Sciatic nerve (tissue), 2 donors: ENCODE measurements at places on chromosomes 1 and 21. TPM values are rescaled to one million over a fixed set of nuclear protein-coding genes. Genes with fewer than 3 reads are reported as not detected.

Gene CYP4A11
- 0.36 TPM for total RNA-seq

Gene HSD3B2
- not detected for total RNA-seq

Gene MAP3K21
- 1.6 TPM for total RNA-seq

Gene OSCP1
- 9.8 TPM for total RNA-seq

Gene DENND1B
- total RNA-seq, result 16.6 TPM

Gene IFI44
- 38.9 TPM for total RNA-seq

- no peak for DNase-seq
Measured at GRCh38 chr1:62922006-62922405, 138.1 kb downstream of the ATG4C start.

GRCh38 chr1:26530410-26530894 lies 891 bp downstream of the RPS6KA1 start:
- DNase-seq, result no peak

DNA sequence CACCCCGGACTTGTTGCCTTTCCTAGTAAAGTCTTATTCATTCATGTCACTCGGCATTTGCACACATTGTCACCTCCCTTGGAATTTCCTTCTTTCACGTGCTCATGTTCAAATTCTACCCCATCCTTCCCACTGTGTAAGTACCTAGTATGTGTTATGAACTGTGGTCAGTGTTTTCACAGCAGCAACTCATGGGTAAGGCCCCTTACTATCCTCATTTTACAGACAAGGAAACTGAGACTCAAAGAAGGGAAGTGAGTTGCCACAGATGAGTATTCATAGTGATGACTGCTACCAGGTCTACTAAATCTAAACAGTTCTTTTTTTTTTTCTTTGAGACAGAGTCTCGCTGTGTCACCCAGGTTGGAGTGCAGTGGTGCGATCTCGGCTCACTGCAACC lies 10.5 kb downstream of the CITED4 start:
- DNase-seq, result no peak

DNA sequence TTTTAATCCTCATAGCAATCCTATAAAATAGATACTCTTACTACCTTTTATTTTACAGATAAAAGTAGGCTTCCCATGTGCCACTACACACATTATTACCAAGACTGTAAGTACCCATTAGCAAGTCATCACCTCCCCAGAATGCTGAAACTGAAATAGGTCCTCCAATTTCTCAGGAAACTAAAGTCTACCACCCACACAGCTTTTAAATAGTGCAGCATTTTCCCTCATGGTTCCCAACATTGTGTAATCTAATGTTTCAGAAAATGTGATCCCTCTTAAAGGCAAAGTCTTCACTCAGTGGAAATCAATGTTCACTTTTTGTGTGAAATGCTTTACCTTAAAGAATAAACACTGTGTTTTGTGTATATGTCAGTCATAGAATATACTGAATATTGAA lies 356.5 kb downstream of the GPATCH2 start:
- DNase-seq, result no peak

- DNase-seq, result no peak
Measured at GRCh38 chr1:33718186-33718585, 145.7 kb upstream of the HMGB4 start.

DNA sequence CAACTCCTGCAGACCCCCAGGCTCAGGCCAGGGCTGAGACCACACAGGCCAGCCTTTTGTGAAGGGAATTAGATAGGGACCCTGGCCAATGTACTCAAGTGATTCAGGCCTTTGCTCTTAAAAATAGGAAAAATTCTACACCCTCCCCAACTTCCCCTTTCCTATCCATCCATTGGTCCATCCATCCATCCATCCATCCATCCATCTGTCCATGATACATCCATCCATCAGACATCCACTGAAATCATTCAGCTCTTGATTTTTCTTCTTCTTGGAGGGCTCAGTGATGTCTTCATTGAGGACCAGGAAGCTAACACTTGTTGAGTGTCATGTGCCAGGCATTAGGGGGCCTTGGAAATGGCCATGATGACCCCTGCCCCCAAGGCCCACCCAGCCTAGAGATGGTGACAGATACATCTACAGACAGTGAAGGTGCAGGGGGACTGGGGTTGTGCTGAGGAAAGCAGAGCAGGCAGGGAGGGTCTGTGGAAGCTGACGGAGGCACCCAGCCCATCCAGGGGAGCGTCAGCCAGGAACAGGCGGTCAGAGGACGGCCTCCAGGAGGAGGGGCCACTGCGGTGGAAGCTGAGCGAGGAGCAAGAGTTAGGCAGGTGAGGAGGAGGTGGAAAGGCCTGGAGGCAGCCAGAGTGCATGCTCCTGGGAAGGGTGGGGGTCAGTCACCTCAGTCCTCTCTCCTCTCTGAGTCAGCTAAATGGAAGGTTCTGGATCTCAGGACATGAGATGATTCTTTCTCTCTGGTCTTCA lies 81.9 kb downstream of the EPHB2 start:
- DNase-seq, result no peak

DNA sequence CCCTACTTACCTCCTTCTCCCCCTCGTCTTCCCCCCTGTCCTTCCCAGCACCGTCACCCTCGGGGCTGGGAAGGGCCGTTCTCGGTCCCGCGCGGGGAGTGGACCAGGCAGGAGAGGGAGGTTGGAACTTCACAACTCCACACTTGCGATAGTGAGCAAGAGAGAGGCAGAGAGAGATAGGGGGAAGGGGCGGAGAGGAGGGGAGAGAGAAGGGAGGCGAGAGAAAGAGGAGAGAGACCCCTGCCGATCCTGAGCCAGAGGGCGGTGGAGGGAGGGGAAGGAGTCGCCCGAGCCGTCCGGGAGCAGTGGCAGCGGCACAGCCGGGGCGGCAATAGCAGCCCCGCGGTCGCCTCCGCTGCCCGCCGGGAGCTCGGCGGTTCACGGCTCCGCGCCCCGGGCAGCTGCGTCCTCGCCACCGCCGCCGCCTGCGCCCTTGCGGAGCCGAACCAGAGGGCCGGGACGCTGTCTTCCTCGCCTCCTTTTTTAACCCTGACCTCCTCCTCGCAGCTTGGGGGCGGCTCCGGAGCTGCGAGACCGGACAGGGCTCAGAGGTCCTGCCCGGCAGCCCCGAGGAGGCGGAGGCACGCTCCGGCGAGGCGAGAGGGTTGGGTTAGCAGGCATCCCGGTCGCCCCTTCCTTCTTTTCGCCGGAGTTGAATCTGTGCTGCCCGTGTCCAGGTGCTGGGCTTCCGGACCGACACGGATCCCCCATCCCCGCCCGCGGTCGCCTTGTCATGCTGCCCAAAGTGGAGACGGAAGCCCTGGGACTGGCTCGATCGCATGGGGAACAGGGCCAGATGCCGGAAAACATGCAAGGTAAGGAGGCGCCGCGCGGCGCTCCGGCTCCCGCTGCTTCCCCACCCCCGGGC lies 11.7 kb downstream of the NR5A2 start:
- DNase-seq, result no peak

DNA sequence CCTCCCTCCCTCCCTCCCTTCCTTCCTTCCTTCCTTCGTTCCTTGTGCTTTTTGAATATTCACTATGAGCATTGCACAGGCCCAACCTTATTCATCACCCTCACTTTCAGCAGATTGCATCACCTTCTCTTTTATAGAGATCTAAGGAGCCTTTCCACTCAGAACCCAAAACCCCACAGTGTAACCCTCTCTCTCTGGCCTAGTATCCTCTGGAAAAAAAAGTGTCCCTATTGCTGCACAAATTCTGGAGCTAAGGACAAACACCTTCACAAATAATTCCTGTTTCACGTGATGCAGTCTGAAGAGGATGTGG lies 25.6 kb downstream of the OR10J5 start:
- no peak for DNase-seq

- DNase-seq, result no peak
Measured at GRCh38 chr1:32438136-32438535, 26.7 kb upstream of the ZBTB8B start.

DNA sequence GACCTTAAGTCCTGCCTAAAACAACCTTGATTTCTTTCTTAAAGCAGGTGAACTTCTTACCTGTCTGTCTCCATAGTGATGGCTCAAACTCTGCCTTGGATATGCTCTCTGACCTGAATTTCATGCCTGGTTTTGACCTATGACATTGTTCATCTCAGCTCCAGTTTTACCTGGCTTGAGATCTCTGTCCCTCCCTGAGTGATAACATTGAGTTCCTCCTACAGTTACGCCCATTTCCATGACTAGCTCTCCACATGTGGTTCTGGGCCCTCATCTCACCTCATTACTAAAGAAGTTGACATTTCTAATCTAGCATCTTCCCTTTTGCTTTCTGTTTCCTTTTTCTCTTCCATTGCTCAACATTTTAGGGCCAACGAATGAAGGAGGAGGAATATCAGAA lies 233.1 kb downstream of the HHIPL2 start:
- DNase-seq, result no peak

DNA sequence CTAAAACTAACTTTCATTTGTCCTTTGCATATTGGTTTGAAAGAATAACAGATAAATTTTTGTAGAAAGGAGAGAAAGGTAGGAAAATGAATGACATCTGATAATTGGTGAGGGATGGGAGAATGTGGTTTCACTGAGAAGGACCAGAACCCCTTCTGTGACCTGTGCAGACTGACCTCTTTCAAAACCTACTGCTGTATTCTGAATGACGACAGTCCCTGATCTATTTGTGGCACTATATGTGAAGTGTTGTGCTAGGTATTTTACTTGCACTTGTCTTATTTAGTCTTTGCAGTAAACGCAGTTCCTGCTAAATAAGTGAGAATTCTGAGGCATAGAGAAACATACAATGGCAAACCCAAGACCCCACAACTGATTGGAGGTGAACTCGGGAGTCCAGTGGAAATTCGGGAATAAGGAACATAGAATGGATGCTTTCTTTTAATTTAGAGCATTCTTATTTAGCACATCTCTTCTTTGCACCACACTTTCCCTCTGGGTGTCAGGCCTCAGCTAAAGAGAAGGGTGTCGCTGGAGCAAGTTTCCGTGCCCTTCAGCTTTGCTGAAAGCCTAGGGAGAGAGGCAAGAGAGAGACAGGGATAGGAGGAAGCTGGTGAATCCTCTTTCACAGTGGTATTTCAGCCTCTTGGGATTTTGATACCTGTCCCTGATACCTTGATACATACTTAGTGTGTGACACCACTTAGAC lies 230.2 kb downstream of the PAPPA2 start:
- no peak for DNase-seq

- DNase-seq, result no peak
Measured at GRCh38 chr1:186308264-186309060, 66.6 kb downstream of the TPR start.

DNA sequence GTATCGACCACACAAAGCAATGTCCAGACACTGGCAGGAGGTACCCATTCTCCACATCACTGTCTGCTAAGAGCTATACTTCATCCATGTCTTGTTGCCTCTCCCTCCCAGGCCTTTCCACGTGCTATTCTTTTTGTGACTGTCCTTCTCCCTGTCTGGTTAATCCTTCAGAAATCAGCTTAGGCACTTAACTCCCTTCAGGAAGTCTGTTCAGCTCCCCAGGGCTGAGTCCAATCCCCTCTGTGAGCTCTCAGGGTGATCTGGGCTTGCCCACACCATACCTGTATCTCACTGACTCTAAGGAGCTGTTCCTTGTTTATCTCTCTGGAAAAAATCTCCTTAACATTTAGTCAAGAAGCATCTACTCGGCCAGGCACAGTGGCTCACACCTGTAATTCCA lies 69.4 kb downstream of the NID1 start:
- no peak for DNase-seq

DNA sequence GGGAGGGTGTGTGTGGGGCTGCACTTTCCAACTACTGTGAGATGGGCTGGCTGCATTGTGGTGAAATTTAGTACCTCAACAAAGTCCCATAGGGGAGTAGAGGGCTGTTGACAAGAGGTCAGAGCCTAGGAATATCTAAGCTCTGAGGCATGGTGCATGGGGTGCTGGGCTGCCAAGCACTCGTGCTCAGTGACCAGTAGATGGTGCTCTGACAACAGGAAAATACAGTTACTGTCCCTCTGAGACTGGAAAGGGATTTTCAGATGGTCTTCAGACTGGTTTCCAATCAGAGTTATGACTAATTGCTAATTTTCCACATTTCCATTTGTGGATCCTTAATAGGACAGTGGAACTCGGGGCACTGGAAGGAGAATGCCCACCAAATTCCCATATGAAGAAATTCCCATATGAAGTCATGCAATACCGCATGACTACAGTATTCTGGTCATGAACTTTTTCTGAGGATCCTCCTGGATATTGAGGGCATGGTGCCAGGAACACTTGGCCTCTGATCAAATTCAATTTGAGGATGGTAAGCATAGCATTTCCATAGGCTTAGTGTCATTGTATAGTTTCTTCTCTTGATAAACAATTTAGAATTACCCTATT lies 4.1 kb upstream of the CACNA1E start:
- DNase-seq, result no peak

DNA sequence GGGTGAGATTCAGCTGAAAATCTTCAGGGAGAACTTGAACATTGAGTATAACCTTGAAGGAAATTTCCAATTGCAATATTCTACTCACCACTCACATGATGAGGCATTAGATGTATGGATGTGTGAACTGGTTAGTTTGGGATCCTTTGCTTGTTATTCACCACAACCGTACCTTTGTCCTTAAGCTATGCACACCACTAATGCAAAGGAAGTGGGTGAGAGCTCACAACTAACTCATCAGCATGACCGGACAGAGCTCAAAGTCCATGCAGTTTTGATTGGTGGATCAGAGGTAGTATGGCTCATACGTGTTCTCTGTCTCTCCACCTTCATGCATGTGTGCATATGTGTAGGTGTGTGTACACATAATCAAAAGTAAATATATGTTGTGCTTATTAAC lies 43.5 kb upstream of the MROH9 start:
- no peak for DNase-seq

DNA sequence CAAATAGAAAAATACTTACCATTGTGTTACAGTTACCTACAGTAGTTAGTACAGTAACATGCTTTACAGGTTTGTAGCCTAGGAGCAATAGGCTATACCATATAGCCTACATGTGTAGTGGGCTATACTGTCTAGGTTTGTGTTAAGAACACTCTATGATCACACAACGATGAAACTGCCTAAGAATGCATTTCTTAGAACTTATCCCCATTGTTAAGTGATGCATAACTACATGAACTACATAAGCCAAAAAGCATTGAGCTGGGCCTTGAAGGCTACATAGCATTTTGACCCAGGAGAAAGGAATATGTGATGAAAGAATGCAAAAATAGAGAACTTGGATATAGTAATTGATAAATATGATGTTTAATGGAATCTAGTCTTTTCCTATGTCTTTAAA lies 46.4 kb upstream of the JUN start:
- DNase-seq, result no peak
